ENCODE measurements at places on chromosomes 16 and 17. TPM values are rescaled to one million over a fixed set of nuclear protein-coding genes. Genes with fewer than 3 reads are reported as not detected.

ABCC6 gene
- total RNA-seq = 1.1 TPM

KRT12 gene
- not detected for total RNA-seq

TBC1D3K gene
- not detected for total RNA-seq

MLYCD gene
- 2.1 TPM for total RNA-seq

SRSF2 gene
- 439 TPM for total RNA-seq

ITGAL gene
- not detected for total RNA-seq
